ENCODE measurements at places on chromosomes 13 and 19. TPM values are rescaled to one million over a fixed set of nuclear protein-coding genes. Genes with fewer than 3 reads are reported as not detected.
A peak's percentile ranks its signal among the peaks of the same experiment; 100 is the strongest.

The ZNF154 gene
- total RNA-seq = 6.1 TPM

The GMIP gene
- total RNA-seq = 6.7 TPM

GRCh38 chr19:16023146-16023915, 53.0 kb upstream of the TPM4 start:
- peak; percentile 50 for DNase-seq
- no peak overlapping the region for H3K27ac ChIP-seq
- H3K27me3 ChIP-seq = no peaks in the 10 kb centered on the region
- H3K4me1 ChIP-seq = no peaks in the 10 kb centered on the region
- H3K36me3 ChIP-seq = no peaks in the 10 kb centered on the region

The CGB1 gene
- total RNA-seq = not detected

The KLF1 gene
- total RNA-seq = not detected

The CYP2S1 gene
- 1.4 TPM for total RNA-seq

- no peaks in the 10 kb centered on the region for H3K27me3 ChIP-seq
- no peak overlapping the region for H3K27ac ChIP-seq
- H3K36me3 ChIP-seq = no peaks in the 10 kb centered on the region
- DNase-seq = no peak
- no peak overlapping the region for H3K4me3 ChIP-seq
- H3K4me1 ChIP-seq = no peaks in the 10 kb centered on the region
Measured at GRCh38 chr13:105929505-105929904, 606.0 kb downstream of the EFNB2 start.

GRCh38 chr13:86946734-86947133, 724.4 kb upstream of the SLITRK5 start:
- H3K27me3 ChIP-seq = no peaks in the 10 kb centered on the region
- H3K4me1 ChIP-seq = no peaks in the 10 kb centered on the region
- H3K4me3 ChIP-seq = no peak overlapping the region
- DNase-seq = no peak

DNA sequence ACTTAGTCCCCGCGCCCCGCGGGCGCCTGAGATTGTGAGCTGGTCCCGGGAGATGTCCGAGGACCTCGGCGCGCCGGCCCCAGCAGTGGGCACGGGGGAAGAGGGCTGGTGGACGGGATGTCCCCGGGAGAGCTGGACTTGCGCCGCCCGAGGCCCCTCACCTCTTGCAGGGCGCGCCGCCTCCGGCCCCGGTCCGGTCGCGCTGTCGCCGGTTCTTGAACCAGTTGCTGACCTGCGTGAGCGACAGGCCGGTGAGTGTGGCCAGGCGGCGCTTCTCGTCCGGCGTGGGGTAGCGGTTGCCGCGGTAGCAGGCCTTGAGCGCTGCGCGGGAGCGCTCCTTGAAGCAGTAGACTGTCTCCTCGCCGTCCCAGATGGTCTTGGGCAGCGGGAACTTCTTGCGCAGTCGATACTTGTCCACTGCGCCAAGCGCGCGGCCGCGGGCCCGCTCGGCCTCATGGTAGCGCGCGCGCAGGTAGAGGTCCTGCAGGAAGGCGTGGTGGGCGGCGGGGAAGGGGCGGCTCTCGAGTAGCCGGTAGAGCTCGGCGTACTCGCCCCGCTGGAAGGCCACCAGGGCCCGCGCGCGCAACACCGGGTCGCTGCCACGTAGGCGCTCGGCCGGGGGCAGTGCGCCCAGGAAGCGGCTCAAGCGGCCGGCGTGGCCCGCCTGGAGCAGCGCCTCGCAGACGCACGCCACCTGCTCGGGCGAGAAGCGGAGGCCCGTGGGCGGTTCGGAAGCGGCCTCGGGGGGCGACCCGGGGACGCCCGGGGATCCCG, 984 bp downstream of the SIX5 start:
- peak; percentile 91 for DNase-seq
- H3K4me1 ChIP-seq = peaks cover 51% of the 10 kb centered on the region
- H3K36me3 ChIP-seq = peaks cover 8% of the 10 kb centered on the region
- peak overlapping the region; percentile 89 for H3K4me3 ChIP-seq

The PIN1 gene
- total RNA-seq = 77.5 TPM

DNA sequence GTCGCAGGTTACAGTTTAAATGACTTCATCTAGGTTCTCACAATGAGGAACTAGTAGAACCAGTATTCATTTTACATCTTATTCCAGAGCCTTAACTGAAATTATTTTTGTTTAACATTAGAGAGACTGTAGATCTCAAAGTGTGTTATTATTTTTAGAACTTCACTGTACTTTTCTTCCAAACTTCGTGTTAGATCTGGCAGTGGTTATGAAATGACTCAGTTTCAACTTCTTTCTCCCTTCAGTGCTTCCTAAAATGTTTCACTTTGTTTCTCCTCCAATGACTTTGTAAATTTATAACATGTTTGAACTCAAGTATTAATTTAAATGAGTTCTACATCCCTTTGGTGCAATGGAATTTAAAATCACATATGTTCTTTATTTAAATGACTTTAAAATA, 139.3 kb downstream of the PCDH9 start:
- no peaks in the 10 kb centered on the region for H3K4me1 ChIP-seq
- no peaks in the 10 kb centered on the region for H3K36me3 ChIP-seq
- no peaks in the 10 kb centered on the region for H3K27me3 ChIP-seq
- H3K4me3 ChIP-seq = no peak overlapping the region
- DNase-seq = no peak
- no peak overlapping the region for H3K27ac ChIP-seq

The DNAJC15 gene
- total RNA-seq = 16.3 TPM

- no peak overlapping the region for H3K4me3 ChIP-seq
- H3K4me1 ChIP-seq = peaks cover under 1% of the 10 kb centered on the region
- peaks cover 47% of the 10 kb centered on the region for H3K27me3 ChIP-seq
- H3K36me3 ChIP-seq = no peaks in the 10 kb centered on the region
Measured at GRCh38 chr13:99995589-99996380, 14.2 kb downstream of the ZIC2 start.

GRCh38 chr19:51564791-51565190, 6.3 kb upstream of the ZNF175 start:
- H3K4me3 ChIP-seq = no peak overlapping the region
- H3K27me3 ChIP-seq = peaks cover 25% of the 10 kb centered on the region
- no peaks in the 10 kb centered on the region for H3K36me3 ChIP-seq
- H3K27ac ChIP-seq = no peak overlapping the region
